ENCODE measurements at places on chromosomes 1 and 21. TPM values are rescaled to one million over a fixed set of nuclear protein-coding genes. Genes with fewer than 3 reads are reported as not detected.

Gene GNG4
- 6.1 TPM for total RNA-seq

Gene AADACL3
- 0.10 TPM for total RNA-seq

DNA sequence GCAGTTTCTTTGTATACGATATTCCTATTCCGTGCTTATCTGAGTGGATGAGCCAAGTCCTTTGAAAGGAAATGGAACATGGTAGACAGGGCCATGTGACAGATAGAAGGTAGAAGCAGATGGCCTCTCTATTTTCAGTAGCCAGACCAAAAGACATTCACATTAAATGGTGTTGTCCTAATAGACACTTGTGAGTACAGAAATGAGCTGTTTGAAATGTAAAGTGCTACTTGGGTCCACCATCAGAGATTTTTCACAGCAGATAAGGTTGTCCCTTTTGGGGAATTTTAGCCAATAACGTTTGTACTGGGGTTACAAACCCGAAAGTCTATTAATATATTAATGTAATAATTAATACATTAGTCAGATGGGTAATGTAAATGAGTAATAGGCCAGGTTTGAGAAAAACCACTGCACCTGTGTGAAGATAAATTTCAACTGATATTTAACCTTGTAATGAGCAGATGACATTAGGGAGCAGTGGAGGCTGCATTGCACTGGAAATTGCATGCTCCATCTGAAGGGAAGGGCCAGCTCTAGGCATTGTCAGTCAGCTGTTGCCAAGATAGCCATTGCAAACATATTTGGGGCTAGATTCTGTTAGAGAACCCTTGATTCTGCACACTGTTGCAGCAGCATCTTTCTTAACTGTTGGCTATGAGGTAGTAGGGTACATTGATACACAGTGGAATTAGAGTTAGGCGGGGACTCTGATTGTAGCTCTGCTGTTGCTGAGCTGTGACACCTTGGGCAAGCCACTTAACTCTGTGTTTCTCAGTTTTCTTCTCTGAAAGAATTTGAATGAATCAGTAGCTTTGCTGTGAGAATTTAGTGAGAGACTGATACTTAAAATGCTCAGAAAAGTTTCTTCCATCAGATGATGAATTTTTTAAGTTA is 43.8 kb downstream of the FGGY start:
- H3K36me3 ChIP-seq, result no peaks in the 10 kb centered on the region
- no peaks in the 10 kb centered on the region for H3K27me3 ChIP-seq
- no peaks in the 10 kb centered on the region for H3K4me1 ChIP-seq
- H3K4me3 ChIP-seq, result no peak overlapping the region

Gene TSTD1
- 30.8 TPM for total RNA-seq

GRCh38 chr1:87638636-87639035 is 310.0 kb downstream of the LMO4 start:
- no peaks in the 10 kb centered on the region for H3K36me3 ChIP-seq
- no peaks in the 10 kb centered on the region for H3K27me3 ChIP-seq
- no peak overlapping the region for H3K27ac ChIP-seq
- peaks cover 16% of the 10 kb centered on the region for H3K4me1 ChIP-seq

All from hepatocyte (in vitro differentiated cells).